ENCODE measurements at places on chromosomes 6 and 20.

DNA sequence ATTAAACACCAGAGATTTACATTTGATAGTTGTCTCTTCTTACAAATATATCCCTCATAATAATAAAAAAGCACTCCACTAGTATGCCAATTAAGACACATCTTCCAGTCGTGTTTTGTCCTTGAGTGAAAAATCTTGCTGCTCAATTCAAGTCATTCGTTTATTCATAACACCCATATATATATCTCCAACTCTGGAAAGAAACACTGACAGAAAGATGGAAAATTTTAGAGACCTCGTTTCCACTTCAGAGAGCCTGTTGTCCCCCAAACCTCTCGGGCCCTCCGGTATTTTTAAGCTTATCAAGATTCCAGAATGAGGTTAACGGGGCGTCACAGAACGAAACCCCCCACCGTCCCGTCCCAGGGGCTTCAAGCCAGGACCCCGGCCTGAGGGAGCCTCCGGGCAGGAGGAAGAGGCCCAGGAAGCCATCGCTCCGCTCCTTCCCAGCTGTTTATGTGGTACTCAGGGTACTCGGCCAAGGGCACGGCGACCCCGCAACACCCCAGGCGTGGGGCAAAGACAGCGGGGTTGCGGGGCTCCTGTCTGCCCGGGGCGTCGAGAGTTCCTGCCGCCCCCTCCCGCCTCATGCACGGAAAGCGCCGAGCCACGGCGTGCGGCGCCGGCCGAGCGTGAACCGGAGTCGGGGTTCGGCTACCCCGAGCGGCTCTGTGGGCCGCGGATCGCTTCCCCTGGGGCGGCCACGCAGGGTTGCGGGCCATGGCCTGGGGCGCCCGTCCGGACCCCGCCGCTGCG lies 623 bp upstream of the SNX9 start:
- no peak for DNase-seq

DNA sequence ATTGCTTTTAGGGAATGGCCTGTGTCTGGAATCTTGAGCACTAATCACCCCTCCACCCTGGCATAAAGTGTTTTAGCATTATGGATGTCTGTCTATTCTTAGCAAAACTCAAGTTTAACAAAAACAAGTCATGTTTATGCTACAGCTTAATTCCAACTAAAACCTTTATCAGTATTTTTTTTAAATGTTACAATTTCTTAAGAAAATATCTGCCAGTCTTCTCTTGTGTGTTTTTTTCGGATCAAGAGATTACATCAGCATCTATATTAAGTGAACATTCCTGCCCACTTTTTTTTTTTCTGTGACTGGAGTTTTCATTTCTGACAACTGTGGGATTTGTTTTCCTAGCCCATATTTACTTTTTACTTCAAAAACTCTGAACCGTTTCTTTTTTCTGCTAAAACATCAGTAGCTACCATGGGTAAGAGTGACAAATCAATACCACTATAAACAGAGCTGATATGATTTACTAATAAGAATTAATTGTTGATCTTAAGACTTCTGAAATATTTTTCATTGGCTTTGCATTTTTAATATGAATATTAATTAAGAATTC lies 94.3 kb downstream of the EDN1 start:
- DNase-seq: no peak

DNA sequence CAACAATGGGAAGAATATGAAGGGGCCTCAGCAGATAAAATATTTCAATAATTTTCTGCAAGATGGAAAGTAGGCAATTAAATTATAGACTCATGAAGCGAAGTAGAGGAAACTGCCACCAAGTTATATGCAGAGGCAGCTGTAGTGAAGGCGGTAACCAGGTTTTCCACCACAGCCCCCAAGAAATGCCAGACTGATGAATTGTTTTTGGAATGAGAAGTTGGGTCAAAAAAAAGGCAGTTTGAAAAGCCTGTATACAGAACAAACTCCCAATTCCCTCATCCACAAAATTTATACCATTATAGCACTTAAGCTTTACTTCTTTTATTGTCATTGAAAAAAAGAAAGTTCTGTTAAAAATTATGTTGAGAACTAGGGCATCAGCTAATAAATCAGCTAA lies 45.3 kb downstream of the ELOVL4 start:
- DNase-seq: no peak

GRCh38 chr20:41044409-41045062 lies 15.9 kb downstream of the TOP1 start:
- DNase-seq: no peak

- no peak for DNase-seq
These were observed 201.1 kb downstream of the WDR27 start for GRCh38 chr6:169500688-169501087.

Measured in AG20443 (cell line).